ENCODE measurements at places on chromosomes 4 and X.
A peak's percentile ranks its signal among the peaks of the same experiment; 100 is the strongest.

- no peak overlapping the region for H3K4me3 ChIP-seq
- H3K27me3 ChIP-seq: no peaks in the 10 kb centered on the region
- H3K36me3 ChIP-seq: no peaks in the 10 kb centered on the region
- H3K4me1 ChIP-seq: peaks cover 23% of the 10 kb centered on the region
- no peak for DNase-seq
Observed at GRCh38 chr4:152278505-152279233, 257.2 kb downstream of the FBXW7 start.

DNA sequence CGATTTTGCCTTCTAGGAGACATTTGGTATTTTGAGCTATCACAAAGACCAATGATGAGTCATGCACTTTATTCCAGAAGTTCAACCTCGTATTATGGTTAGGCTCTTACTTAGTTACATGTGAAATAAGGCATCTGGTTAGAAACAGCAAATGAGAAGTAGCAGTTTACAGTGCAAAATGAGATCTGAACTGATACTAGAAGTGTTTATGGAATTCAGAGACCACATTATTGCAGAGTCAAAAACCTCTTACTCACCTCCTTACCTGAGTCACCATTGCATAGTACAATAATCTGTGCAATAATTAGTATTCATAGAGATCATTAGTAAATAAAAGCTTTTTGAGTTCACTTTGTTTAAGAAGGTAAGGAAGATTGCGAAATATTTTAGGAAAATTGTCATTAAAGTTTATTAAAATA is 38.7 kb downstream of the SEC24B start:
- H3K27me3 ChIP-seq: no peaks in the 10 kb centered on the region
- H3K4me3 ChIP-seq: no peak overlapping the region
- no peak overlapping the region for H3K27ac ChIP-seq
- H3K36me3 ChIP-seq: peaks cover 38% of the 10 kb centered on the region

DNA sequence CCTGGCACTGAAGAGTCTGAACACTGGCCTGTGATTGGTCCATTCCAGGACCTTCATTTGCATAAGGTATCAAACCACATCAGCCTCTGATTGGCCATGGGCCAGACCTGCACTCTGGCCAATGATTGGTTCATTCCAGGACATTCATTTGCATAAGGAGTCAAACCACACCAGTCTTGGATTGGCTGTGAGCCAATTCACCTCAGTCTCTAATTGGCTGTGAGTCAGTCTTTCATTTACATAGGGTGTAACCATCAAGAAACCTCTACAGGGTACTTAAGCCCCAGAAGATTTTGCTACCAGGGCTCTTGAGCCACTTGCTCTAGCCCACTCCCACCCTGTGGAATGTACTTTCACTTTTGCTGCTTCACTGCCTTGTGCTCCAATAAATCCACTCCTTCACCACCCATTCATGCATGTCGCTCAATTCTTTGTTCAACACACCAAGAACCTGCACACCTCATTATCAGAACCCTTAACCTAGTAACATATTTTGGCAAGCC is 14.2 kb upstream of the HERC5 start:
- no peak for DNase-seq
- H3K4me3 ChIP-seq: no peak overlapping the region

DNA sequence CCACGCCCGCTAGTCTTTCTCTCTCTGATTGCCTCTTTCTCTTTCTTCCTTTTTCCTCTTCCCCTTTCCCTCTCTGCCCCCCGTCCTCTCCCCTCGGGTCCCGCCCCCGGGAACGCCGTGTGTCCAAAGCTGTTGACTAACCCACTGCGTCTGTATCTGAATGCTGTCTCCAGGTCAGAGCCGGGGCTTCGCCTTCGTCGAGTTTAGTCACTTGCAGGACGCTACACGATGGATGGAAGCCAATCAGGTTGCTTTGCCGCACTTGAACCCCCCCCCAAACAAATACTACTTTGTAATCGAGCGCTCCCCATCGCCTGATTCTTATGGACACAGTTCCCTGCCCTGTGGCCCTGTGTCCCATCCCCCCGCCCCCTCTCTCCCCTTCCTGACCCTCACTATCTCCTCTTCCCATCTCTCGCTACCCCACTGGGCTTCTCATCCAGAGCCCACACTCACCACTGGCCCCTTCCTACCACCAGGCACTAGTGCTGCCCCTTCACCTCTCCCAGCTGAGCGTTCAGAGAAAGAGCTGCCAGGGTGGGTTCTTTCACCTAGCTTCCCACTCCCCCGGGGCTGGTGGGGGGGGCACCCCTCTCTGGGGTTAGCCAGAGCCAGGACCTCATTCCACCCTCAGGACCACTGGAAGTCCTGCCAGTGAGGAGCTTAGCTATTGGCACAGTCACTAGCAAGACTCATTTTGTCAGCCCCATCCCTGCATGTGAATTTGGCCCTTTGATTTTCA is 18.6 kb upstream of the UBA1 start:
- peaks cover 75% of the 10 kb centered on the region for H3K36me3 ChIP-seq
- H3K27me3 ChIP-seq: no peaks in the 10 kb centered on the region
- H3K27ac ChIP-seq: no peak overlapping the region
- no peak overlapping the region for H3K4me3 ChIP-seq

- no peak for DNase-seq
- H3K27me3 ChIP-seq: no peaks in the 10 kb centered on the region
- no peak overlapping the region for H3K4me3 ChIP-seq
- no peak overlapping the region for H3K27ac ChIP-seq
- no peaks in the 10 kb centered on the region for H3K36me3 ChIP-seq
- H3K4me1 ChIP-seq: no peaks in the 10 kb centered on the region
Observed at GRCh38 chr4:184573701-184574100, 75.5 kb downstream of the CASP3 start.

DNA sequence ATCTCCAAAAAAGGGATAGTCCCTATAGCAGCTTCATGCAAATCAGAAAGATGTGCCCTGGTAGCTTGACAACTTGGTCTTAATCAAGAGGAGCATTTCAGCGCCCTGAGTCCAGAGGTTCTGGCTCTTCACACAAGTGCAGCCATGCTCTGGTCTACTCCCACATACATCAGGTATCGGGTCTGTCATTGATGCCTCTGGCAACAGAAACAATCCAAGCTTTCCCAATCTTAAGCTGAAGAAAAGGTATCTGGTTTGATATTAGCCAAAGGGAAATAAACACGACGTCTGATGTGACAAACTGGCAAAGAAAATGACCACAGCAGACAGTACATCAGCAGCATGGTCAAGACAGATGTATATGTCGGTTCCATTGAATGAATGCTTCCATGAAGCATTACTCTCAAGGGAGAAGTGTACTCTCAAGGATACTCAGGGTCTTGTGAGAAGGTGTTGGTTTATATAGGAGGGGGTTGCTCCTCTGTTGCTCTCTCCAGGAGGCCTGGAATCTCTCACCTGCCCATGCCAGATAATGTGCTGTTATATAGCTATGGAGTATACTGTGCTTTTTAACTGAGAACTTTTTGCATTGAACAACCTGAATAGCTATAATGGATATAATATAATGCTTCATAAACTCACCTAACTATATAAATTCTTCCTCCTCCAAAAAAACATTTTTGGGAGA is 879.6 kb upstream of the PCDH10 start:
- H3K27ac ChIP-seq: no peak overlapping the region
- H3K36me3 ChIP-seq: peaks cover 4% of the 10 kb centered on the region
- H3K27me3 ChIP-seq: no peaks in the 10 kb centered on the region
- H3K4me1 ChIP-seq: peaks cover 5% of the 10 kb centered on the region
- H3K4me3 ChIP-seq: no peak overlapping the region
- no peak for DNase-seq

GRCh38 chrX:30982467-30982866 is 89.4 kb downstream of the FTHL17 start:
- no peak for DNase-seq
- H3K27ac ChIP-seq: no peak overlapping the region
- H3K4me1 ChIP-seq: no peaks in the 10 kb centered on the region
- H3K27me3 ChIP-seq: no peaks in the 10 kb centered on the region
- no peak overlapping the region for H3K4me3 ChIP-seq

DNA sequence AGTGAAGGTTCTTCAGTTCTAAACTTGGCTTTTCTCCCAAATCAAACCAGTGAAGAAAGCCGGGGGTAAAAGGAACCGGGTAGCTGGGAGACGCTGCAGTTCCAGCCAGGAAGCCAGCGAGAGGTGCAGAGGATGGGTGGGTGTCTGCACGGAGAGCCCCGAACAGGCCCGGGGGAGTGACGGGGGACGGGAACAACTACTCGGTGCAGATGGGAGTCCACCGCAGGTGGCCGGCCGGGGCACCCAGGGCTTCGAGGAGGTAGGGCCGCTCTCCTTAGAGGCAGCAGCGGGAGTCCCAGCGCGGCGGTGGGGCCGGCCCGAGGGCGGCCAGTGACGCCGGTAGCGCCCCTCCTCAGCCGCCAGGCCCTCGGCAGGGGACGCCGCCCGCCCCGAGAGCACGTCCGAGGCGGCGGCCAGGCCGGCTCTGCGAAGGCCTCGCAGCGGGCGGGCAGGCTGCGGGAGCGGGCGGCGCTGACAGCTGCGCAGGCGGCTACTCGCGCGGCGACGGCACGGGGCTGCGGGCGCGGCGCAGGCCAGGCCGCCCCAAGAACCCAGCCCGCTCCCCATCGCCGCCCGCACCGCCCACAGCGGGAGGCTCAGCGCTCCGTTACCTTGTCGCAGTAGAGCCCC is 449 bp downstream of the FBXL5 start:
- no peak for DNase-seq
- H3K4me1 ChIP-seq: peaks cover 18% of the 10 kb centered on the region
- peak overlapping the region; percentile 81 for H3K4me3 ChIP-seq
- H3K36me3 ChIP-seq: no peaks in the 10 kb centered on the region
- no peaks in the 10 kb centered on the region for H3K27me3 ChIP-seq
- H3K27ac ChIP-seq: peak overlapping the region; percentile 90

DNA sequence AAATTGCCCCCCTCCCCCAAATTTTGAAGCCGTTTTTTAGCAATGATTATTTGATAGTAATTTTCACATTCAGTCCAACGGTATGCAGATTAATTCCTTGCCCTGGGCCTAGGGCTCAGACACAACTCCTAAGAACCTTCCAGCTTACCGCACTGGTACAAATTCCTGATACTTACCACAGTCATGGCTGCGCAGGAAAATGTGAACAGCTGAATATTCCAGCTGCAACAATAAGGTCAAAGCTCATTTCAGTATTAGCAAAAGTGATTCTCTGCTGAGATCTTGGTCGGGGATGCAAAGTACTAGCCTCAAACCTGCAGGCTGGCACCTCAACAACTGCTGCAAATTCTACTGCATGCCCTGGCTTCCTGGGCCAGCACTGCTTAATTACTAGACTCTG is 3.0 kb downstream of the ATP11C start:
- no peak for DNase-seq
- no peak overlapping the region for H3K4me3 ChIP-seq
- H3K27ac ChIP-seq: no peak overlapping the region
- no peaks in the 10 kb centered on the region for H3K27me3 ChIP-seq

Measured in thymus (tissue), 14 donors.